ENCODE measurements at places on chromosomes 2 and 18.

DNA sequence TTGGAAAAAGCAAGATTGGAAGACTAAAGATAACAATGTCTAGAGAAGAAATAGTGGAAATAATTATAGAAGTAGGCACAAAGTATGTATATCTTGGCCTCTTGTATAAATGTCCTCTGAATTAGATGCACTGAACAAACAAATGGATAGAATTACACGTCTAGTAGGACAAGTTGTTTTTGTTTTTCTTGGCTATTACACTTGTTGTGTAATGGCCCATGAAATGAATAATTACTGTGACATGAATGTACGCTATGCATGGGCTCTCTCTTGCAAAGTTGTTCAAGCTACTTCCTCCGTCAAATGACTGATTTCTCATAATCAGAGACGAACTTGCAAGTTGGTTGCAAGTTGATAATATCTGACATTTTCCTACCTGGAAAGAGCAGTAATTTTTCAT, 126.2 kb downstream of the PDE1A start:
- no peak for DNase-seq

GRCh38 chr2:158928965-158929364, 39.5 kb upstream of the TANC1 start:
- DNase-seq: no peak

- DNase-seq: no peak
These were observed 155.1 kb upstream of the FSHR start for GRCh38 chr2:49309461-49309860.

DNA sequence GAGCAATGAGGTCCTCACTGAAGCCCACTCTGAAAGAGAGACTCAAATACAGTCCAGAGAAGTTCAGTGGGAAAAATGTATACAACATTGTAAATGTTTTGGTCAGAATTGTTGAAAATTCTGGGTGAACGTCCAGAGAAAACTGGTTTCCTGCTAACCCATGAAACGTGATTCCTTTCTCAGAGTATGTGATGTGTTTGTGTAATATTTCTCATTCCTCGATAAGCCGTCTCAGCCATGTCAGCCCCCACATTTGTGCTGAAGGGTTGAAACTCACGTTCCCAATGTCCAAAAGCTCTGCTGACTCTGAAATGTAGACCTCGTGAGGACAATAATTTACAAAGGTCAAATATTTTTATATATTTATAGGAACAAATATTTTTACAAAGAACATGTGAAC, 51.6 kb downstream of the BMP10 start:
- DNase-seq: no peak

- no peak for DNase-seq
These were observed 15.2 kb upstream of the TSPYL6 start for GRCh38 chr2:54271189-54271588.

DNA sequence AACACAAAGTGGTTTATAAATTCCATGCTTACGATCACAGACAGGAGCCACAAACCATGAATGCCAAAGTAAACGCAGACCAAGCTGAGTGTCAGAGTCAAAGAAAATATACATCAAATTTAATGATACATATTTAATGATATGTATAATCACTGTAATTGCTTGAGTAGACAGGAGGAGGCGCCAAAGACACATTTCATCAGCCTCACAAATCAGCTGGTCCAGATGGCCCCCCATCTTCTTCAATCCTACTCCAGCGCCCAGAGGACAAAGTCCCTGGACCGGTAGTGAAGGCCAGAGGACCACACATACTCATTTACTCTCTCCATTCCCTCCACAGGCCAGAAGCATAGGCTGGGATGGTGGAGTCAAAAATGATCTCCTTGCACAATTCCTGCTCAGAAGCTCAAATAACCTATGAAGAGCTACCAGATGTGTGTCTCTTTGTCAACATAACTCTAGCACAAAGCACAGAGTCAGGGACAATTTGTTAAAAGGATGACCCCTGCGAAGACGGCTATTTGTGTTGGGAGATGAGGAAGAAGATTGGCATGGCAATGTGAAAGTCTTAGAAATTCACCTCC, 149.3 kb upstream of the PGAP1 start:
- DNase-seq: no peak

DNA sequence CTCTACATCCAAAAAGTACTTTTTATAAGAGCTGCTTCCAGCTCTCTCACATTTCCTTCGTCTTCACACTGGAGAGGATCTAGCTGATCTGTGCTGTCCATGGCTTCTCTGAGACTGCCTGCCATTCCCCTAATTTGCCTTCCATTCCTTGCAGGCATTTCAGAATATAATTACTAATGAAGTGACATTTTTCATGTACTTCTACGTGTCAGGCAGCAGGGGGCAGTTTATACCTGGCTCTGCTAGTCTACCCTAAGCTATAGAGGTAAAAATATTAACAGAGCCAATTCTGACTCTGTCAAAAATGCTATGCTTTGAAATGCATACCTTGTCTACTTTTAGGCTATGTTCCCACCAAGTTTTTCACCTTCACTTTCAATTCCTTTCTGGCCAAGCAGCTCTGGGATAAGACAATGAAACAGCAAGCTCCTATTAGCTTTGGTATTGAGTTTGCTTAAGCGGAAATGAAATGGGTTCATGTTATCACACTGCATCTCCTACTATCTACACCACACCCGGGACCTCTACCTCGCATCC, 81.9 kb downstream of the MEP1B start:
- no peak for DNase-seq

DNA sequence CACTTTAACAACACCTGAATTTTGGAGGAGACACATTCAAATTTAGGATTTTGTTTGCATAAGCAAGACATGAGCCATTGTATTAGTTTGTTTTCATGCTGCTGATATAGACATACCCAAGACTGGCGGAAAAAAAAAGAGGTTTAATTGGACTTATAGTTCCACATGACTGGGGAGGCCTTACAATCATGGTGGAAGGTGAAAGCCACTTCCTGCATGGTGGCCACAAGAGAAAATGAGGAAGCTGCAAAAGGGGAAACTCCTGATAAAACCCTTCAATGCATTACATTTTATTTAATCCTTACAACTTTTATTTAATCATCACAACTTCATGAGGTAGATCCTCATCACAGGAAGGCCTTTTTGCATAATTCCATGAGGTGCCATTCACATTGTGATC, 242.0 kb upstream of the STON1 start:
- DNase-seq: no peak

GRCh38 chr18:10563886-10564285, 38.1 kb downstream of the NAPG start:
- no peak for DNase-seq
